ENCODE measurements at places on chromosomes 13 and 19.

GRCh38 chr19:51525651-51526050, 5.8 kb downstream of the SIGLEC6 start:
- no peak for DNase-seq

DNA sequence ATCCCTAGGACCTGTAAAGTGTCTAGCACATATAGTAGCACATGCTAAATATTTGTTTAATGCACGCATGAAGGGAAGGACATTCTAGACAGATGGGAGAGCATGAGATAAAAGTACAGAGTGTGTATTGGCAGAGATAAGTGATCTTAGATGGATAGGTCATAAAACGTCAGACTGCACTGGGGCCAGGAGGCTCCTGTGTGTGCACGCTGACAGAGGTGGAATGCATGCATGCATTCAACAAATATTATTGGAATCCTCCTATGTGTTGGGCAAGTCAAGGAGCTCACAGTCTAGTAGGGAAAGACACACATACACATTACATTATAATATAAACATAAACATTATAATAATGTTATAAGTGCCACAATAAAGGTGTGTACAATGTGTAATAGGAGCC, 73.3 kb downstream of the FGF9 start:
- DNase-seq = no peak

DNA sequence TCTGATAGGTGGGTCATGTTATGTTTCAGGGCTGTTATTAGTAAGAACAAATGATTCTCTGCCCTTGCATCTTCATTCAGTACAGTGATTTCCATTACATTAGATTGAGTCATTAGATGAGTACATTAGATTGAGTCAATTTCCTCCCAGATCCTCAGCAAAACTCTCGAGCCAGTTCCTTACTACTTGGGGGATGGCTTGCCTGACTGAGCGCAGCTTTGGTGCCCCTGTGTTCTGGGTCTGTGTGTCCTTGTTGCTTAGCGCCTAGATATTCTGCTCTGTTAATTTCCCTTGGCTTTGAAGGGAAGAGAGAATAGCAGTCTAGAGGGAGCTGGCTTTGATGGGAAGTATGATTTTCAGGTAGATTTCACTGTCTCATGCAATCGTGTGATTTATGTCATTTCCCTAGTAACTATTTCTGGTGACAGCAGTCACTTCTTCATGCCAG, 19.1 kb upstream of the SCEL start:
- DNase-seq = no peak

GRCh38 chr13:36847606-36848005, 28.6 kb downstream of the RFXAP start:
- no peak for DNase-seq

DNA sequence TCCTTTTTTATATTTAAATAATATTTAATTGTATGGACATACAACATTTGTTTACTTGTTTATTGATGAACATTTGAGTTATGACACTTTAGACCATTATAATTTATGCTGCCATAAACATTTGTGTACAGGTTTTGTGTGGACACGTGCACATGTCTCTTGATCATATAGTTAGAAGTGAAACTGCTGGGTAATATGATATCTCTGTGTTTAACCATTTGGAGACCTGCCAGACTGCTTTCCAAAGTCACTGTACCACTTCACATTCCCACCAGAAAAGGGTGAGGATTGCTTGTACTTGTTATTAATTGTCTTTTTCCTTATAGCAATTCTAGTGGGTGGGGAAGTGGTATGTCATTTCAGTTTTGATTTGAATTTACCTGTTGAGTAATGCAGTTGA, 145.6 kb upstream of the KLHL1 start:
- DNase-seq = no peak

GRCh38 chr13:36151591-36151990, 20.4 kb upstream of the DCLK1 start:
- no peak for DNase-seq

DNA sequence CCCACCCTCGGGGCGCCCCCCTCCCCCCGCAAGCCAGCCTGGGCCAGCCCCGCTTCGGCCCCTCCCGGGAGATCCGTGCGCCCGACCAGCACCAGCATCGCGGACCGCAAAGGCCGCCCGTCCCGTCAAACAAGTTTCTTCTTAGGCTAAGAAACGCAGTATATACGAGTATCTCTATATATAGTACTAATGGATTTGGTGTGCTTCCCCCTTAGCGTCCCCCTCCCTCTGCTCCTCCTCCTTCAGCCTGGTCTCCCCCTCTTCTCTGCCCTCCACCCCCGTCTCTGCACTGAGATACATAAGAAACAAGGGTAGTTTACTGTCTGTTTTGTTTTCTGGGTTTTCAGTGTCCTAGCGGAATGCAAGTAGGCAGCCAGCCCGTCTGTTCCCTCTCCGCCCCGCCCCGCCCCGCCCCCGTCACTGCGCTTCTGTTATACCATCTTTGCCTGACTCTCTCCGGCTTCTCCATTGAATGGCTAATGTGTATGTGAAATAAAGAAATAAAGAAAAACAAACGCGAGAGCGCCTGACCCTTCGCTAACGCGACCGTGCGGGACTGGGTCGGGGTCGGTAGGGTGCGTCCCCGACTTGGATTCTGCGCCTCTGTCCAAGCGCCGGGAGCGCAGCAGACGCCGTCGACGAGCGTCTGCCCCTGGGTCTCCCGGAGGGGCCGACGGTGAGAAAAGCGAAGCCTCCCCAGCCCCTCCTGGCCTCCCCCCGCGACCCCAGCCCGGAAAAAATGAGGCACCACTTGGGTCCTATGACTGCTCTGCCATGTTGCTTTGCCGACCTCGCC, 4.2 kb downstream of the LYL1 start:
- DNase-seq = no peak

DNA sequence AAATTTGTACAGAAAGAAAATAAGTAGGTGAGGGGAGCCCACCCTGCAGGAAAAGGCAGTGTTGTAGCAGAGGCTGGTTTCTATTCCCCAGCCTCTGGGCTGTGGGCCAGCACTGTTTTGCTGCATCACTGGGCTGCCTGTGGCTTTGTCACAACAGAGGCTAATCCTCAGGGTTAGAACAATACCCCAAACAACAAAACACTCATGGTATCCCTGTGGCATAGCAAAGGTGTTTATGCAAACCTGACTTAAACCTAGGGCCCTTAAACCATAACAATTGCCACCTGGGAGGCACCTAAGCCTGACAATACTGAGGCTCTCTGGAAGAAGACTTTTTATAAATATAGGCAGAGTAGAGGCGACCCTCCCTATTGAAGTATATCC, 314.7 kb downstream of the OLFM4 start:
- no peak for DNase-seq

- no peak for DNase-seq
These were observed 21.4 kb downstream of the FOXO1 start for GRCh38 chr13:40644838-40645604.

GRCh38 chr19:5585461-5586299, 17.9 kb upstream of the TINCR start:
- DNase-seq = no peak

GRCh38 chr19:53868091-53868891, 608 bp downstream of the MYADM start:
- peak; percentile 95 for DNase-seq

Data from lower leg skin (tissue), 4 donors.